MG63 (cell line): ENCODE measurements at places on chromosomes 16 and 17. TPM values are rescaled to one million over a fixed set of nuclear protein-coding genes. Genes with fewer than 3 reads are reported as not detected.

- DNase-seq, result no peak
Observed at GRCh38 chr17:63697341-63698286, 2.3 kb downstream of the LIMD2 start.

- no peak for DNase-seq
Observed at GRCh38 chr17:42240201-42240600, 36.0 kb downstream of the STAT5B start.

DNA sequence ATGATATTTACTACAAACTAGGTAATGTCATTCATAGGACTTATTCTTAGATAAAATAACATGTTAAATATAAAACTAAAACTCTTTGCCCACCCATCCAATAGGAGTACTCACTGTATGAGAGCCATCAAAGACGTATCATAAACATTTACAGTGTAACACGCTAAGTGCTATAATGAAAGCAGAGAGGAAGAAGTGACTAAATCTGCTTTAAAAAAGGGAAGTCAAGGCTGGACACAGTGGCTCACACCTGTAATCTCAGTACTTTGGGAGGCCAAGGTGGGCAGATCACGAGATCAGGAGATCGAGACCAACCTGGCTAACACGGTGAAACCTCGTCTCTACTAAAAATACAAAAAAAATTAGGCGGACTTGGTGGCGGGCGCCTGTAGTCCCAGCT is 32.4 kb downstream of the SPAG9 start:
- no peak for DNase-seq

DNA sequence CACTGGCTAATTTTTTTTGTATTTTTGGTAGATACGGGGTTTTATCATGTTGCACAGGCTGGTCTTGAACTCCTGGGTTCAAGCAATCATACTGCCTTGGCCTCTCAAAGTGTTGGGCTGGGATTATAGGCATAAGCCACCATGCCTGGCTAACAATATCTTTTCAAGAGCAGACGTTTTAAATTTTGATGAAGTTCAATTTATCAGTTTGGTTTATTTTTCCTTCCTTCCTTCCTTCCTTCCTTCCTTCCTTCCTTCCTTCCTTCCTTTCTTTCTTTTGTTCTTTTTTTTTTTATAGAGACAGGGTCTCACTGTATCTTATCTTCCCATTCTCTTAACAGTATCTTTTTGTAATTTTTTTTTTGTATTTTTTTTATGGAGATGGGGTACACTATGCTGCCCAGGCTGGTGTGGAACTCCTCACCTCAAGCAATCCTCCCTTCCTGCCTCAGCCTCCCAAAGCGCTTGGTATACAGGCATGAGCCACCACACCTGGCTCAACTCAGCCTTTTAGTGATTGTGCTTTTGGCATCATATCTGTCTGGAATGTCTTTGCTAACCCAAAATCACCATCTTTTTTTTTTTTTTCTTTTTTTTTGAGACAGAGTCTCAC is 13.6 kb upstream of the GIP start:
- no peak for DNase-seq

The ATP1B2 gene
- total RNA-seq, result not detected in 2 replicates

The CA10 gene
- not detected in 2 replicates for total RNA-seq

The CTRB1 gene
- total RNA-seq, result not detected in 2 replicates
